ENCODE measurements at places on chromosomes 5 and 9. TPM values are rescaled to one million over a fixed set of nuclear protein-coding genes. Genes with fewer than 3 reads are reported as not detected.

ZBED3 gene
- total RNA-seq, result 12.3 TPM

RPP25L gene
- total RNA-seq, result 19.9 TPM

SNCB gene
- not detected for total RNA-seq

CDKN2A gene
- total RNA-seq, result 284 TPM

DNA sequence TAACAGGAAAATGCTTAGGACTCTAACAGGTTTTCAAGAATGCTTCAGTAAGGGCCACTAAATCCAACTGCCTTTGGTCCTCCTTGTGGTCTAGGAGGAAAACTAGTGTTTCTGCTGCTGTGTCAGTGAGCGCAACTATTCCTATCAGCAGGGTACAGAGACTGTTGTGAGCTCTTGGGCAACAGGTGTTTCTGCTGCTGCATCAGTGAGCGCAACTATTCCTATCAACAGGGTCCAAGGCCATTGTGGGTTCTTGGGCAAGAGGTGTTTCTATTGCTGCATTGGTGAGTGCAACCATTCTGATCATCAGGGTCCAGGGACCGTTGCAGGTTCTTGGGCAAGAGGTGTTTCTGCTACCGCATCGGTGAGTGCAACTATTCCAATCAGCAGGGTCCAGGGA is 256.3 kb downstream of the CDH10 start:
- no peak overlapping the region for H3K4me3 ChIP-seq
- no peak overlapping the region for H3K27ac ChIP-seq
- H3K36me3 ChIP-seq, result no peaks in the 10 kb centered on the region

- peaks cover 9% of the 10 kb centered on the region for H3K27me3 ChIP-seq
- peaks cover 10% of the 10 kb centered on the region for H3K36me3 ChIP-seq
- H3K4me1 ChIP-seq, result peaks cover 17% of the 10 kb centered on the region
- DNase-seq, result peak; percentile 44
- peak overlapping the region; percentile 54 for H3K27ac ChIP-seq
Observed at GRCh38 chr9:89664896-89665329, 60.1 kb downstream of the GADD45G start.

DNA sequence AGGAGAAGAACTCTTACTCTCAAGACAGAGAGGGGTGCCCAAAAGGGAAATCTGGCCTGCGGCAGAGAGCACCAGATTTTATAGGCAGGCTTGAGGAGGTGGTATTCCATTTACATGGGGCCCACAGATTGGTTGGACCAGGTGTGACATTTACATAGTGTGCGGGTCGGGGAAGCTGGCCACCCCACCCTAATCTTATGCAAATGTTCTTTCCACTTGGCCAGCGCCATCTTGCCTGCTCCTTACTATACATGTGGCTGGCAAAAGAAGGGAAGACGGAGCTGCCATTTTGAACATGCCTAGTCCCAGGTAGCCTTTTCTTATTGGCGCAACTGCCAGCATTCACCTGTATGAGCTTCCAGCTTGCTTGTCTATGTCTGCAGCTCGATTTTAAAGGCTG is 34.8 kb downstream of the PLEKHG4B start:
- H3K4me1 ChIP-seq, result no peaks in the 10 kb centered on the region
- H3K27me3 ChIP-seq, result peaks cover 30% of the 10 kb centered on the region
- no peak overlapping the region for H3K27ac ChIP-seq
- DNase-seq, result no peak

DNA sequence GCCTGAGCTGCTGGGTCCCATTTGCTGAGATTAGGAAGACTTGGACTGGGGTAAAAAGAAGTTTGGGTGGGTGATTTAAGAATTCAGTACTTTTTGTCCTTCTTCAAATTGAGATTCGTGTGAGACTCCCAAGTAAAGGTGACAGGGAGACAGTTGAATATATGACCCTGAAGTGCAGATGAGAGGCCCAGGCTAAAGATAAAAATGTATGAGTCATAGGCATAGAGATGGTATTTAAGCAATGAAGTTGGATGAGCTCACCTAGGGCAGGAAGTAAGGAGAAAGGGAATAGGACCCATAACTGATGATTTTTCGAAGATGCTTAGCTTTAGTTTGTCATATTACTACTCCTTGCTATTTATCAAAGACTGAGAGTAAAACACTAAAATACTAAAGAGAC is 255.9 kb upstream of the ADRA1B start:
- peaks cover 17% of the 10 kb centered on the region for H3K4me1 ChIP-seq
- no peak overlapping the region for H3K27ac ChIP-seq
- no peak for DNase-seq
- no peaks in the 10 kb centered on the region for H3K27me3 ChIP-seq
- H3K36me3 ChIP-seq, result no peaks in the 10 kb centered on the region

DNA sequence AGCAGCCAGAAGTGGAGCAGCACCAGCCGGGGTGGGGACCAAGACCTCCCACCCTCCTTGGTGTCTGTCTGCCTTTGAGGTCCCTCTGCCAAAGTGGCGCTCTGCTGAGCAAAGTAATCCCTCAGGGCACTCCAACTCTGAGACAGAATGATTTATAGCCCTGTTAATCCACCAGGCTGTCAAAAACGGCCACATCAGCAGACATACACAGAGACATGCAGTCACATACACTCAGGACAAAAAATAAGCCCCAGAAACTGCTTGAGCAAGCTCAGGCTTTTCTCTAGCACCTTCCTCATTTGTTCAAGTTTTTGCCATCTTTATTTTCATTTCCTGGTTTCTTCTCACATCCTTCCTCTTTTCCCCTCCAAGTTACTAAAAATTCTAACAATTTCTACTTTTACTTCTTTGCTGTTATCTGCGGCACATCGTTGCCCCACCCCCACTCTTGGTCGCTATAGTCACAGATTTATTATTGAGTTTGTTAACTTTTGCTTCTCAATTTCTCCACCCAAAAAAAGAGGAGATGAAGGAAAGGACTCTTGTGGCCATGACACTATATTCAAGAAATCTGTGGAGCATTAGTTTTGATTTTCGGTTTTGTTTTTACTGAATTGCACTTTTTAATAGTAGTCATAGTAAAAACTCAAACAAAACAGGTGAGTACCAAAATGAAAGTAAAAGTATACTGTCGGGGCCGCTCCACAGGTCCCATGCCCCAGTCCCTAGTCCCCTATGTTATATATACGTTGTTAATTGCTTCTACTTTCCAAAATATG is 17.4 kb upstream of the ADRB2 start:
- no peaks in the 10 kb centered on the region for H3K36me3 ChIP-seq
- peak overlapping the region; percentile 41 for H3K27ac ChIP-seq
- H3K27me3 ChIP-seq, result no peaks in the 10 kb centered on the region
- DNase-seq, result no peak

- no peak overlapping the region for H3K4me3 ChIP-seq
- H3K27me3 ChIP-seq, result no peaks in the 10 kb centered on the region
- H3K4me1 ChIP-seq, result peaks cover 25% of the 10 kb centered on the region
- H3K27ac ChIP-seq, result peak overlapping the region; percentile 50
- H3K36me3 ChIP-seq, result no peaks in the 10 kb centered on the region
- DNase-seq, result peak; percentile 25
Observed at GRCh38 chr5:14977058-14977685, 105.6 kb upstream of the ANKH start.

- peaks cover 5% of the 10 kb centered on the region for H3K4me1 ChIP-seq
- H3K27ac ChIP-seq, result no peak overlapping the region
- H3K27me3 ChIP-seq, result no peaks in the 10 kb centered on the region
- H3K36me3 ChIP-seq, result peaks cover 6% of the 10 kb centered on the region
Observed at GRCh38 chr5:126443374-126443851, 20.2 kb downstream of the GRAMD2B start.

DNA sequence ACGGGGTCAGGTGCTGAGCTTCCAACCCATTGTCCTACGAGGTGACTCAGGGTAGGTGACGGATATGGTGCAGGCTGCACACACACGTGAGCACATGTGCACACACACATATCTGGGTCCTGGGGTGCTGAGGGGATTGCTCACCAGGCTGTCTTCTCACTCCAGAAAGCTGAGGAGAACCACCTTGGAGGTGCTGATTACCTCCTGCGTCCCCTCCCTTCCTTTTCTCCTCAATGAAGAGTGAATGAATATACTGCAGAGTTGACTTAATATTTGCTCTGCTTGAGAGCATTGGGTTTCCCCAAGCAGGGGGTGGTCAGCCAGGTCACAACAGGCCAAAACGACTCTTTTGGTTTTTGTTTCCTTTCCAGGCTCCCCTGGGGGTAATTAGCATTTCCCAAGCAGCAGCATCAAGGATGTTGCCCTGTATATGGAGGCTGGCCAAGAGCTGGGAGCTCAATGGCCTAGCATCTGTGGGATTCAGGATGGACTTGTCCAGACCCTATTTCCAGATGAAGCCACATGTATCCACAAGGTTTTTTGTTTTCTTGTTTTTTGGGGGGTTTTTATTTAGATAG is 49.7 kb downstream of the PDZD2 start:
- H3K4me1 ChIP-seq, result no peaks in the 10 kb centered on the region
- DNase-seq, result no peak
- H3K4me3 ChIP-seq, result no peak overlapping the region
- H3K36me3 ChIP-seq, result no peaks in the 10 kb centered on the region

- DNase-seq, result peak; percentile 61
- peak overlapping the region; percentile 54 for H3K4me3 ChIP-seq
- H3K27ac ChIP-seq, result peak overlapping the region; percentile 88
- peaks cover 6% of the 10 kb centered on the region for H3K36me3 ChIP-seq
- H3K4me1 ChIP-seq, result peaks cover under 1% of the 10 kb centered on the region
Observed at GRCh38 chr5:144189800-144190429, 19.2 kb downstream of the KCTD16 start.

DNA sequence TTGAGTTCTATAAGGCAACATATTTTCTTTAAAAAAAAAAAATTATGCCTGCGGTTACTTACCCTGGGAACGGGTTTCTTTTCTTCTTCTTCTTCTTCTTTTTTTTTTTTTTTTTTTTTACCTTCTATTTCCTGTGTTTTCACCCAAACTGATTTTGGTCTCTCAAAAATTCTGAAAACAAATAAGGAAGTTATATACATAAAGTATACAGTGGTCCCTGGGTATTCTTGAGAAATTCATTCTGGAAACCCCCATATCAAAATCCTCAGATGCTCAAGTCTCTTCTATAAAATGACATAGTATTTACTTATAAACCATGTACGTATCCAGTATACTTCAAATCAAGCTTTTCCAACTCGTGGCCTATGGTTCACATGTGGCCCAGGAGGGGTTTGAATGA is 326.7 kb downstream of the MAT2B start:
- H3K4me3 ChIP-seq, result no peak overlapping the region
- no peaks in the 10 kb centered on the region for H3K4me1 ChIP-seq
- DNase-seq, result no peak
- H3K36me3 ChIP-seq, result no peaks in the 10 kb centered on the region
- H3K27ac ChIP-seq, result no peak overlapping the region

DNA sequence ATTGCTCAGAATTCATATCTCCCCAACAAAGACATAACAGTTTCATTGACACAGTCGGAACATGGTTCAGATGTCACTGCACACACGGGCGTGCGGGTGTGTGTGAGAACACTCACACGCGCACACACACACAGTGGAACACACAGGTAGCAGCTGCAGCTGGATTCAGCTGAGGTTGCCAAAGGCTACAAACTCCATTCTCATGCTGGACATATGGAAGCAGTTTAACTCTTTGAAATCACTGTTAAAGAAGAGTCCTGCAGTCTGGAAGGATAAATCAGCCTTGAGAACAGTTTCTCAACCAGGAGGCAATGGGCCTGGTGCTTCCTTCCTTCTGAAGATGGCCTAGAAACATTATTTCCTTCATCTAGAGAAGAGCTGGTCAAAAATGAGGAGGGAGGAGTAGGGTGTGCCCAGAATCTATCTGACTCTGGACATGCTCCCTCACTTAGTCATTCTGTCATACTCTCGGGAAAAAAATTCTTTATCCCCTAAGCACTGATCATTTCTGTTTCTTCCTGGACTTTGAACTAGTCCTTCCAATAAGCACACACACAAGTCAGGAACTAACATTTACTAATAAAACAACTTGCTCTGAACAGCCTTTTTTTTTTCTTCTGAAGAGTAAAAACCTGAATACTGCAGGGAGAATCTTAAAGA is 160.6 kb downstream of the ZDHHC21 start:
- H3K36me3 ChIP-seq, result no peaks in the 10 kb centered on the region
- no peak overlapping the region for H3K27ac ChIP-seq
- H3K4me3 ChIP-seq, result no peak overlapping the region
- no peak for DNase-seq
- H3K27me3 ChIP-seq, result no peaks in the 10 kb centered on the region

- no peak overlapping the region for H3K4me3 ChIP-seq
- H3K36me3 ChIP-seq, result no peaks in the 10 kb centered on the region
- H3K27ac ChIP-seq, result no peak overlapping the region
- no peaks in the 10 kb centered on the region for H3K27me3 ChIP-seq
- no peak for DNase-seq
Observed at GRCh38 chr9:119179701-119180100, 189.5 kb downstream of the BRINP1 start.

Data from Calu3 (cell line).